ENCODE measurements at places on chromosomes 2 and 18.

DNA sequence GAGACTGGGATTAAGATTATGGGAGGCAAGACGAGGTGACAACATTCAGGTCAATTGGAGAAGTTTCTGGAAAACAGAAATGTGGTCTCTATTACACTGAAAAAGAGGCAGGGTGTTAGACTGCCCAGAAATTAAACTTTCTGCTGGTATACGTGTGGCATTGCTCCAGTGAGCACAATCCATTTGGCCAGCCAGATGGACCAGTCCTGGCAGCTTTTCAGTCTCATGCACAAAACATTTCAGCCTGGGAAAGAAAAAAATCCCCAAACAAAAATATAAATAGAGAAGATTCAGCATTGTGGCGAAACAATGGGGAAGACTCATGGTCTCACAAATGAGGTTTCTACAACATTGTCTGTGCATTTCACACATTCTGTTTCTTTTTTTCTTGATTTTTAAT, 113.9 kb downstream of the HNMT start:
- DNase-seq = no peak

DNA sequence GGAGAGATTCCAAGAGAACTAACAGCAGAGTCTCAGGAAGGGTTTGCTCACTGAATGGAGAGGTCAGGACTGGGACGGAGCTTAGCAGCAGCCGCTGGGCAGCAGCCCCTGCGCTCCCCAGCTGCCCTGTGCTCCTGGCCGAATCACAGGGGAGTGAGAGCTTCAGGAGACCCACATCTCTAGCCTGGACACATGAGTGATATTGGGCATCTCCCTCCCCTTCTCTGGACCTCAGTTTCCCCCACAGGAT, 511 bp downstream of the MATN3 start:
- DNase-seq = no peak

DNA sequence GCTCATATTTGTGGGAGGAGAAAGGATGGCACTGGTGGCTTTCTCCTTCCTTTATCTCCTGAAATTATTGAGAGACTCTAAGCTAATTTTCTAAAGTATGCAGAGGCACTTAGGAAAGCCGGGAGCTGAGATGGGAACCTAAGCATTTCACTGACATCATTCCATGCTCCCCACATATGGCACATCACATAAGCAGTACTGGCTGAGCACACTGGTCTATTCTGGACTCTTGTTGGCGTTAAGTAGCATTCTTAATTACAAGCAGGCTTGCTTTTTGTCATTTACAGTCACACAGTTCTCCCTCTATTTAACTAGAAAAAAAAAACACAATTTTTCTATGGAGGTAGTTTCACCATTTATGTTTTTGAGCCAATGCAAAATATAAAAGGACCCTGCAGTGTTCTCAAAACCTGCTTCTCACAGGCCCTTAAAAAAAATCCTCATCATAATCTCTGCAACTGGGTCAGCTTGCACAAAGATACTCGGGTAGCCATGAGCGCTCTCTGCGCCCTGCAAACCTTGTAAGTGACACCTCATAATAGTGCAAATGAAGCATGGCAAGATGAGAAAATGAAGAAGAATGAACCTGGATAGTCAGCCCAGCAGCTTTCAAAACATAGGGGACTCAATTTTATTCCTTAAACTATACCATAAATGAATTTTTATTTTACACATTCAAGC, 688.6 kb downstream of the NRXN1 start:
- DNase-seq = no peak

DNA sequence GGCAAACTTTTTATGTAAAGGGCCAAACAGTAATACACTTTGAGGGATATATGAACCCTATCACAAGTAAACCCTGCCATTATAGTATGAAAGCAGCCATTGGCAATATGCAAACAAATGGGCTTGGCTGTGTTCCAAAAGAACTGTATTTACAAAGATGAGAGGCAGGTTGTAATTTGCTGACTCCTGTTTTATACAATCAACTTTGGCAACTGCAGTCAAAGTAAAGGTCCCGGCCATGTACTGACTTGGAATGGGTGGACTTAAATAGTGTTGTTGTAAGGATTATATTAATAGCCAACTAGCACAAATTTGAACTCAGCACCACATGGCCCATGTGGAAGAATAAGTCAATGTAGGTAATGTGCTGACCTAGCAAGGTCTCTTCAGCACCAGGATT, 223.4 kb downstream of the WDPCP start:
- no peak for DNase-seq

DNA sequence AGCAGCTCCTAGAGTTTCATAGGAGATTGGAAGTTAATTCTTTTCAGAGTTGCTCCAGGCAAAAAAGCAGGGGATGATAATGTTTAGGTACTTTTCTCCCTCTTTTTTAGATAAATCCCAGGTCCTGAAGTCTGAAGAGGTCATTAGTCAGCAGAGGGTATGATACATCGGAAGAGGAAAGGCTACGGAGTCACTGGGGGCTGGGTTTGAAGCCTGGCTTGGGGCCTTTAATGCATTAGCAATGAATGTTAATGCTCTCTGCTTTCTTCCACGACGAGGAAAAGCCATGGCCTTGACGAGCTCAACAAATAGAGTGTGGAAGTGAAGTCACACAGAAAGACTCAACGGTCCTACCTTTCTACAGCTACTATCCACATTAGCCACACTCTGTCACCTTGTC, 235.1 kb downstream of the NCKAP5 start:
- no peak for DNase-seq

- no peak for DNase-seq
These were observed 202.0 kb upstream of the SLC14A2 start for GRCh38 chr18:45413180-45413836.

DNA sequence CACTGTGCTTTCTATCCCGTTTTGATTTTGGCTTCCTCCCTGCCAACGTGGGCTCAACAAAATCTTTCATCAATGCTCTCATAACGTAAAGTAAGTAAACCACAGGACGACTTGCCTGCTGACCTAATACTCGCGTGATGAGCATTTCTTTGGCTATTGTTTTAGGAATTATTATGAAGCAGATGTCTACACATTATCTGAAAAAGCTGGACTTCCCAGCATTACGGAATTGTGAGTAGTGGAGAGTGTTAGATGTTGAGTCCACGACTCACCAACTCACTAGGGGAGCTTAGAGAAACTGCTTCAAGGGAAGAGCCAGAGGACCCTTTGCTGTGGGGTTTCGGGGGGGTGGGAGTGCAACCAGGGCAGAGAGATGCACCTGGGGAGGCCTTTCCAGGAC, 21.9 kb downstream of the HJURP start:
- no peak for DNase-seq

DNA sequence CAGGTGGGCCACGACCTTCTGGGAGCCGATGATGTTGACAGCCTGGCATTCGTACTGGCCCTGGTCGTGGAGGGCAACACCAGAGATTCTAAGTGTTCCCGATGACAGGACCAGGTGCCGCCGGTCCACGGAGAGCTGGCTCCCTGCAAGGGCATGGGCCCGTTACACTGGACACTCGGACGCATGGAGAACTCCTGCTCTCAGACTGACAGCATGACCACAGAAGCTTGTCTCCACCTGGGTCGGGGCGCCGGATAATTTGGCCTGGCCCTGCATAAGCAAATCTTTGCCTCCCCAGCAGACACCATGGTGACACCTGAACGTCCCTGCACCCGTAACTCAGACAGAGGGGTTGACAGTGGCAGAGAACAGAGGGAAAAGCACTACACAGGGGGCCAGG, 80.7 kb downstream of the PXDN start:
- DNase-seq = no peak

- no peak for DNase-seq
These were observed 22.0 kb upstream of the FIGN start for GRCh38 chr2:163757814-163758213.

- no peak for DNase-seq
These were observed 288.3 kb downstream of the RDH14 start for GRCh38 chr2:18272148-18272494.

- no peak for DNase-seq
These were observed 127.4 kb downstream of the NDUFA10 start for GRCh38 chr2:239897596-239898235.

GRCh38 chr2:196206804-196207203, 35.4 kb upstream of the STK17B start:
- DNase-seq = no peak

- no peak for DNase-seq
These were observed 127.1 kb downstream of the GALR1 start for GRCh38 chr18:77376733-77377094.

- DNase-seq = no peak
These were observed 115.7 kb downstream of the VIT start for GRCh38 chr2:36812196-36812595.

DNA sequence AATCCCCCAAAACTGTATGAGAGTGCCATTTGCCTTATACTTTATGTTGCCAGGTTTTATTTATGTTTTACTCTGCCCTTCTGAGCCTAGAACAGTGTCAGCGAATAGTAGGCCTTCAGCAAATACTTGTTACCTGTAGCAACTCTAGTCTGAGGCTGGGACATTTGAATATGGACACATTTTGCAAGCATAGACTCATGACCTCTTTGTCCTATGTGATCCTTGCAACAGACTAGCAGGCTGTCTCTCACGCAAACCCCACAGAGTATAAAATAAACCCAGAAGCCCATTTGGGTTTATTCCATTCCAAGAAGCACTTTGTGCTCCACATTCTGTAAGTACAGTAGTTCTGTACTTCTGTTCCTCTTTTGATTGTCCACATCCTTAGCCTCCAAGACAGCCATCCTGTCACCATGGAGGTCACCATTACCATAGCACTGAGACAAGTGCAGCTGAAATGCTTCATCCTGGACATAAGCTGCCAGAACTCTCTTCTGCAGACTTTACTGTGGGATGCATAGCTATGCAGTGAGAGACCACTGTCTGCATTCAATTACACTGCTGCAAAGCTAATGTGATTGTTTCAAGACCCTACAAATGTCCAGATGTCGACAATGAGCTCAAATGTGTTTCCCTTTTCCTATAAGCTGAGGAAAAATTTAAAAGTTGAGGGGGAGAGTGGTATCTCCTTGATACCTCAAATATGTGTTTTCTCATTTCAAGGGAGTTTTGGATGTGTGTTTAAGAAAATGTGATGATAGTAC, 425.7 kb downstream of the PID1 start:
- DNase-seq = no peak

Data from kidney epithelial cell (primary cell).